ENCODE measurements at places on chromosomes 13 and 19.
A peak's percentile ranks its signal among the peaks of the same experiment; 100 is the strongest.

DNA sequence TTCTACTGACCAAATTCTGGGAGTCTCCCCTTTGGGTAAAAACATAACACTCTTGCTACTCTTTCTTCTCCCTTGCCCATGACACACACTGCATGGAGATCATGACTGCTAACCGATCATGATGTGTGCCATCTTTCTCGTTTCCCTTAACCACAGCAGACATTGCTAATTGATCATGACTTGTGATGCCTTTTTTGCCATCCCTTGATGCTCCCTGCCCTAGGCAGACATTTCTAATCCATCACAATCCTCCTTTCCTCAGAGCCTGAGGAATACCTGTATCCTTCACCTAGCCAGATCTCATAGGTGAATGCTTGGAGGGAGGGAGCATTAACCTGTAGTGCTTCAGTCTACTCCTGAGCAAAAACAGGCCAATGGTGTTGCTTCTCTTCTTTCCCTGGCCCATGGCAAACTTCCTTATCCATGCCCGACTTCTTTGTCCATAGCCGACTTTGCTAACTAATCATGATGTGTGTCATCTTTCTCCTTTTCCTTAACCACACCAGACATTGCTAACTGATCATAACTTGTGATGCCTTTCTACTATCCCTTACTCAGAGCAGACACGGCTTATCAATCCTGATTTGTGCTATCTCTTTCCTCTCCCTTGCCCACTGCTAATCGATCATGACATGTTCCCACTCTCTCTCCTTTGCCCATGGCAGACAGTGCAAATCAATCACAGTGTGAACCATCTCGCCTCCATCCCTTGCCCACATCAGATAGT lies 17.7 kb downstream of the NUMBL start:
- no peak for DNase-seq

GRCh38 chr19:1241417-1242095 lies at the start of gene ATP5F1D:
Gene ATP5F1D, plus strand, starts transcription at chr19:1241751. Its CDS starts 100 bp downstream, at chr19:1241851.
- peak; percentile 95 for DNase-seq

GRCh38 chr13:70191034-70191433 lies 82.8 kb upstream of the KLHL1 start:
- no peak for DNase-seq

GRCh38 chr19:19628501-19629134 lies 598 bp upstream of the LPAR2 start:
- DNase-seq, result no peak

GRCh38 chr19:13083008-13083404 lies 19.7 kb downstream of the LYL1 start:
- DNase-seq, result no peak

DNA sequence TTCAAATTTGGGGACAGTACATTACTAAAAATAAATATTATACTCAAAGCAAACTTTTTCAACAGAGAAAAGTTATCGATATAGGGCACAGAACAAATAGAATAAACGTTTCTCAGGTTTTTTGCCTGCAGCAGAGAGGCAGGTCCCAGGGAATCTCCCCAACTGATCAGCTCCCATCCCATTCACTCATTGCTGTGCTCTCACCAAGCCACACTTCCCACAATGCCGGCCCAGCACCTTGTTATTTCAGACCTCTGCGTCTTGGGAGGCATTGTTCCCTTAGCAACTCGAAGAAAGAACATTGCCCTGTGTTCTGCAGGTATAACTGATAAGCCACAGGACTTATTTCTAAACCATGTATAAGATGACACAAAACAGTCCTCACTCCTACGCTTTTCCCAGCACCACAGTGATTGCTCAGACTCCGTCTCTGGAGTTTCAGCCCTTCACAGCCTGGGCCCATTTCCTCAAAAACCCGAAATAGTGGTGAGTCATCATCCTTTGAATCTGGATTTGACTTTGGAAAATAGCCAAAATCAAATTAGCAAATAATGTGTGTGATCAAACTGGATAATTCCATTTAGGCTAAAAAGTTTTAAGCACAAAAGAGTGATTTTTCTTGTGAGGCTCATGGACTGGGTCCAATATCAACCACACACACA lies 100.4 kb downstream of the DCLK1 start:
- peak; percentile 33 for DNase-seq

DNA sequence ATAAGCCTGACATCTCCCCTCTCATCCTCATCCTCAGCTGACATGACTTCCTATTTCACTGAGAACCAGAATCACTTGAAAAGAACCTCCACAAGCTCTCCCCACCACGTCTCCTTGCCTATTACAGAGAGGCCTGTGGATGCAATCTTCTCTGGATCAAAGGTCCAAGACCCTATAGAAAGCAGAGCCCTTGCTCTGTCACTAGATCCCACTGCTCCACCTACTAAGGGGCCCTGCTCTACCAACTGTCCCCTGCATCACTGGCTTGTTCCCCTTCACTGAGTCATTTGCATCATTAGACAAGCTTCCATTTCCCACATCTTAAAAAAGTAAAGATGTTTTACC lies 40.8 kb downstream of the RCBTB2 start:
- DNase-seq, result no peak

- DNase-seq, result no peak
Measured at GRCh38 chr19:19672816-19673215, 4.2 kb downstream of the ZNF101 start.

- DNase-seq, result peak; percentile 44
Measured at GRCh38 chr13:99312493-99312883, 5.3 kb upstream of the GPR183 start.

DNA sequence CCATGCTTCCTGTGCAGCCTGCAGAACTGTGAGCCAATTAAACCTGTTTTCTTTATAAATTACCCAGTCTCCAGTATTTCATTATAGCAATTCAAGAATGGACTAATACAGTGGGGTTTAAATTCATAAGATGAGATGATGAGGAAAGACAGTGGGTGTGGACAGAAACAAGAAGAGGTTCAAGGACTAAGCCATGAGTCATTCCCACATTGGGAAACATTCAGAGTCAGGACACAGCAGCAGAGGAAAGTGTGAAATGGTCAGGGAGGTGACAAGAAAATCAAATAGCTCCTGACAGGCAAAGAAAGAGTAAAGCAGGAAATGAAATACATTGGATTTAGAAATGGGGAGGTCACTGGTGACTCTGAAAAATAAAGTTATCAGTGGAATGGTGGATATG lies 9.1 kb downstream of the ZNF841 start:
- no peak for DNase-seq

DNA sequence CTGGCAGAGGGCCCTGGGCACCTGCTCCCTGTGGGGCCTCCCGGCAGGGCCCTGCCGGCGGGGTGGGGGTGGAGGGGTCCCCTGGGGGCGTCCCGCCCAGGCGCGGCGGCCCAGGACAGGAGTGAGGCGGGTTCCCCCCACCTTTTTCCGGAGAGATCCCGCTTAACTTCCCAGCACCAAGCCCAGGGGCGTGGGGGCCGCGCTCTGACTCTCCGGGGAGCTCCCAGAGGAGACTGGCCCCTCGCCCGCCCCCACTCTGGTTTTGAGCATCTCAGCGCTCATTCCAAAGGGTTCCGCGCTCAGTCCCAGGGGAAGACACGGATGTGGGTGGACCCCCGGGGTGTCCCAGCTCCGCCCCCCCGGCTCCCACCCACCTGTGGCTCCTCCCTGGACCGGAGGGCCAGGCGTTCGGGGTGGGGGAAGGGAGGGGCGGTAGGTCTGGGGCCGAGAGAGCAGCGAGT lies 476 bp downstream of the C2CD4C start:
- no peak for DNase-seq

GRCh38 chr13:24090049-24090448 lies 70.5 kb upstream of the SPATA13 start:
- no peak for DNase-seq

DNA sequence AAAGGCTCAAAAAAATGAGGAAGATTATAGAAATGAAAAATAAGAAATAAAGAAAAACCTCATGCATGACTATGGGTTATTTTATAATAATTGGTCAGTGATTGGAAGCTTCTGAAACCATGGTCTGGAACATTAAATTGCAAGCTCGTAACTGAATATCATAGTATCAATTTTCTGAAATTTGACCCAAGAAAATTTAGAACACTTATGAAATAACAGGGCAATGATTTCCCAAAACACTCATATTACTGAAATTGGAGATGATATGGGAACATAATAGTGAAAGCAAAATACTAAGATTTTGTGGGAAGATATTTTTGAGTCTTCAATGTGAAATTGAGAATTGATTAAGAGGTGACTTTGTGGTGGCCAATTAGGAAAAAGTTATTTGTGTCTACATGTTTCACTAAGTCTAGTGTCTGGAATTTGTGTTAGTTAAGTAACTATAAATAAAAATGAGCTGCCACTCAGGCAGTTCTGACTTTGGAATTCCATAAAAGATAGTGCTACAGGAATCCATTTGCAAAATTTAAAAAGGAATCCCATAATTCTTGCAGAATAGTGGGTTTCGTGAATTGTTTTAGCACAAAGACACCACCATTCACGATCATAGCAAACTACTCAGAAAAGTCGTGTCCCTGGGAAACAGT lies 603.0 kb downstream of the LMO7 start:
- no peak for DNase-seq

DNA sequence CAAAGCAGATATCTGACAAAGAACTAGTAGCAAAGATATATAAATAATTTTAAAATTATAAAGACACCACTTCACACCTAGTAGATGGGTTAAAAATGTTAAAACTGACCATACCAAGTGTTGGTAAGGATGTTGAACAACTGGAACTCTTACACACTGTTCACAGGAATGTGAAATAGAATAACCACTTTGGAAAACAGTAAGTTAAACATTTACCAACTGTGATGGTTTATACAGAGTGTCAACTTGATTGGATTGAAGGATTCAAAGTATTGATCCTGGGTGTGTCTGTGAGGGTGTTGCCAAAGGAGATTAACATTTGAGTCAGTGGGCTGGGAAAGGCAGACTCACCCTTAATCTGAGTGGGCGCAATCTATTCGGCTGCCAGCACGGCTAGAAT lies 19.2 kb downstream of the UTP14C start:
- DNase-seq, result no peak

DNA sequence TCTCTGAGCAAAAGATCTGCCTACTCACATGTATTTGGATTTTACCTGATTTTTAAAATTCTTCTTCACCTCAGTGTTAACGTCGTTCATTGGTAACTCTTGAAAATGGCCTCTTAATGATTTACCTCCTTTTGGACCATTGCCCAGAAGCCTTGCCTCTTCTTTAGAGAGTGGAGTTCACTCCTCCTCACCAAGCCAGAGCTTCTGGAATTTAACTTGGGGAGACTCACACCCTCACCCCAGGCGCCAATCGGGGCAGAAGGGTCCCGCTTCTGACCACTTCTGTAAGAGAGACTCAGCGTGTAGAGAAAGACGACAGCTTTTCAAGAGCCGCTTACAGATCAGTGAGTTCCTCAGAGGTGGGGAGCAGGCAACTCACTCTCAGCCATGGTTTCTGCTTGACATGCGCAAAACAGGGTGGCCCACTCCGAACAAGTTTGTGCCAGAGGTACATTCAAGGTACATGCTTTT lies 2.7 kb downstream of the PNMA8C start:
- no peak for DNase-seq

DNA sequence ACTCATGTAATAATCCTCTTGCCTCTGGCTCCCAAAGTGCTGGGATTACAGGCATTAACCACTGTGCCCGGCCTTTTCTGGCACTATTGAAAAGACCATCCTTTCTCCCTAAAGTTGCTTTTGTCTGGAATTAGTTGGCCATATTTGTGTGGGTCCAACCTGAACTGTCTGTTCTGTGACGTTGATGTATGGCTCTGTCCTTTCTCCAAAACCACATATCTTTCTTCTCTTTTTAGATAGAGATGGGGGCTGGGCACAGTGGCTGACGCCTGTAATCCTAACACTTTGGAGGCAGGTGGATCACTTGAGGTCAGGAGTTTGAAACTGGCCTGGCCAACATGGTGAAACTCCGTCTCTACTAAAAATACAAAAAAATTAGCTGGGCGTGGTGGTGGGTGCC lies 17.9 kb downstream of the DNM2 start:
- DNase-seq, result no peak
